Glomerular endothelial cell (primary cell): ENCODE measurements at places on chromosomes 5 and 9. TPM values are rescaled to one million over a fixed set of nuclear protein-coding genes. Genes with fewer than 3 reads are reported as not detected.

DNA sequence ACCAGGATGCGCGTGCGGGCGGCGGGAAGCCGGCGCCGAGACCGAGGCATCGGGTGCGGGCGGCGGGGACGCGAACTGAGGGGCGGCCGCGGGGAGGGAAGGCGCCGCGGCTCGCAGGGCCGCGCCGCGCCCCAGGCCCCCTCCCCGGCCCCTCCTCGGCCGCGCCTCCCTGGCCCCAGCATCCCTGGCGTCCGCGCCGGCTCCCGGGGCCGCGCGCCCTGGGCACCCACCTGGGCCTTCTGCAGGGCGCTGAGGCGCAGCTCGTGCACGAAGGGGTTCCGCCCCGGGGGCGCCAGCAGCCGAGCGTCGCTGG is 324 bp downstream of the LPCAT1 start:
- no peak for DNase-seq

GRCh38 chr5:151118913-151119575 is 38.2 kb upstream of the TNIP1 start:
- DNase-seq, result no peak

GRCh38 chr5:91033370-91033769 is 349.7 kb downstream of the ARRDC3 start:
- no peak for DNase-seq

DNA sequence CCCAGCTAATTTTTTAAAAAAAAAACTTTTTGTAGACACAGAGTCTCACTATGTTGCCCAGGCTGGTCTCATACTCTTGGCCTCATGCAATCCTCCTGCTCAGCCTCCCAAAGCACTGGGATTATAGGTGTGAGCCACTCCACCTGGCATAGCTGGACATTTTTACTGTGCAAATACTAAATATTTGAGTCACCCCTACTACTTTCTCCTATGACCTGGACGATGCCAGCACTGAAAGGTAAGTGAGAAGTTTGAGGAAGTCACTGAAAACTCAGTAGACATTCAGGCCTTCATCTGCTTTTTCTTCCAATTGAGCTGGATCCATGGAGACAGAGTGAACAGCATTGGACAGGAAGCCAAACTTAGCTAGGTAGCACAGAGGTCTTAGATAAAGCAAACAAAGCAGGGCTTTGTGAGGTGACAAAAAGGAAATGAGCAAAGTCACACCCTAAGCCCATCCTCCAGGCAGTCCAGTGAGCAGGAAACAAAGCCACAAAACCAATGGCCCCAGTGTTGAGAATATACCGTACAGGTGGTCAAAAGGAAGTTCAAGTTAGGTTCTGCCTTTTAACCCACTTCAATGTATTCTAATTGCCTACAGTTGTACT is 192.6 kb upstream of the RASA1 start:
- DNase-seq, result no peak

GRCh38 chr5:9667906-9668305 is 37.8 kb upstream of the TAS2R1 start:
- no peak for DNase-seq

- DNase-seq, result no peak
Measured at GRCh38 chr9:7859701-7860334, 60.2 kb upstream of the DMAC1 start.

PCDHGC4 gene
- 0.44 and 2.5 TPM in 2 replicates for total RNA-seq

FBXW11 gene
- 40.1 and 53.7 TPM in 2 replicates for total RNA-seq

HEMGN gene
- total RNA-seq, result not detected in 2 replicates

IER5L gene
- 21.4 and 23.3 TPM in 2 replicates for total RNA-seq

POU4F3 gene
- 0.12 TPM in 1 of 2 replicates, not detected in the other for total RNA-seq

CCL27 gene
- total RNA-seq, result not detected in 2 replicates

RMND5B gene
- 28.4 and 40.7 TPM in 2 replicates for total RNA-seq
